Body of pancreas (tissue), 4 donors: ENCODE measurements at places on chromosomes 4 and X. TPM values are rescaled to one million over a fixed set of nuclear protein-coding genes. Genes with fewer than 3 reads are reported as not detected.

Gene MAMLD1
- total RNA-seq, result 3.4 TPM

DNA sequence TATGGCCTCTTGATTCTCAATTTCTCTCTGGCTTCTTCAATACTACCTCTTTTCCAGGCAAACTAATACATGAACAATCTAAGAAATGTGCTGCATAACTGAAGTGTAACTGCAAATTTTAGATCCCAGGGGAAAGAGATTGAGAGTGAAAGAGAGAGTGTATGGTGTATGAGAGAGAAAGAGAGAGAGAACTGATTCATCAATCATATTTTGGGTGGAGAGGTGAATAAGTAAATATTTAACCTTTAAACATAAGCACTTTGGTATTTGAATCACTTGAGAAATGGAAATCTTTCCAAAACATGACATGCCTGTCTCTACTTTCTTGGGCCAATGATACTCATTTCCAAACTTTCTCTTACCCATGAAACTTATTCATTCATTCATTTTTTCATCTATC, 147.2 kb upstream of the DIPK2B start:
- H3K4me3 ChIP-seq, result no peak overlapping the region
- no peaks in the 10 kb centered on the region for H3K4me1 ChIP-seq
- no peaks in the 10 kb centered on the region for H3K36me3 ChIP-seq
- no peak for DNase-seq
- no peaks in the 10 kb centered on the region for H3K27me3 ChIP-seq

DNA sequence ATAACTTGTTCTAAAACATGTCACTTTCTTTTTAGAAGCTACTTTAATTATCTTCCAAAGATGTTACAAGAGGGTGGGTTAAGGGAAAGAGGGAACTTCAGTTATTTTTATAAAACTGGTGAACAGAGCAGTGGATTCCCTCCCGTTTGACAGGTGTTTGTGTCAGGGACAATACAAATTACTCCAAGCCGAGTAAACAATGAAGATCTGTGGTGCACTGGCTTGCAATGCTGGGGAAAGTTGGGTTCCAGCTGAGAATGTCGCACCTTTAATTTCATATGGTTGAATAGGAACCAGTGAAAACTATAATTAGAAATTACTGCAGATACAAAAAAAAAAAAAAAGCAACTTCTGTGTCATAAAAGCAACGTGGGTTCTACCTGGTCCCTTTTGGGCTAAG, 98.6 kb upstream of the TTC29 start:
- no peak overlapping the region for H3K4me3 ChIP-seq
- no peak for DNase-seq
- no peaks in the 10 kb centered on the region for H3K36me3 ChIP-seq
- no peak overlapping the region for H3K27ac ChIP-seq

DNA sequence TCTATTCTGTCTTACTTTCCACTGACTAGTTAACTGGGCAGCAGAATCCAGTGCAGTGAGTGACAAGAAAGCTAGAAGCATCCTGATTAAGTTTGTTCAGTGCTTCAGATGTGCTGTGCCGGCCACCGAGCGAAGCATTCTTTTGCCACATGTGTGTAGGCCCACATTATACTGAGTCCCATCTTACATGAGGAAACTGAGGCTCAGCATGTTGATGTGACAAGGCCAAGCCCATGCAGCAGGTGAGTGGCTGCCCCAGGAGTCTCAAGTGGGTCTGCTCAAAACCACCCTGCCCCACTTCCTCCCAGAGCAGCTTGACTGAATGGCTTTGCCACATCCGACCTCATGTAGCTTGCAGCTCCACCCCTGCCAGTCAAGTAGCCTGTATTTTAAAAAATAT, 50.5 kb downstream of the RHOH start:
- no peaks in the 10 kb centered on the region for H3K27me3 ChIP-seq
- no peak for DNase-seq
- H3K4me3 ChIP-seq, result no peak overlapping the region
- no peak overlapping the region for H3K27ac ChIP-seq
- no peaks in the 10 kb centered on the region for H3K4me1 ChIP-seq

- peaks cover 13% of the 10 kb centered on the region for H3K27me3 ChIP-seq
- H3K4me1 ChIP-seq, result peaks cover 8% of the 10 kb centered on the region
- H3K4me3 ChIP-seq, result no peak overlapping the region
- peak; percentile 19 for DNase-seq
- no peaks in the 10 kb centered on the region for H3K36me3 ChIP-seq
Measured at GRCh38 chrX:137432609-137433008, 133.3 kb upstream of the ZIC3 start.

- no peaks in the 10 kb centered on the region for H3K36me3 ChIP-seq
- no peaks in the 10 kb centered on the region for H3K4me1 ChIP-seq
- H3K27me3 ChIP-seq, result no peaks in the 10 kb centered on the region
- H3K4me3 ChIP-seq, result no peak overlapping the region
- no peak overlapping the region for H3K27ac ChIP-seq
Measured at GRCh38 chr4:24482871-24483270, 101.5 kb downstream of the DHX15 start.

DNA sequence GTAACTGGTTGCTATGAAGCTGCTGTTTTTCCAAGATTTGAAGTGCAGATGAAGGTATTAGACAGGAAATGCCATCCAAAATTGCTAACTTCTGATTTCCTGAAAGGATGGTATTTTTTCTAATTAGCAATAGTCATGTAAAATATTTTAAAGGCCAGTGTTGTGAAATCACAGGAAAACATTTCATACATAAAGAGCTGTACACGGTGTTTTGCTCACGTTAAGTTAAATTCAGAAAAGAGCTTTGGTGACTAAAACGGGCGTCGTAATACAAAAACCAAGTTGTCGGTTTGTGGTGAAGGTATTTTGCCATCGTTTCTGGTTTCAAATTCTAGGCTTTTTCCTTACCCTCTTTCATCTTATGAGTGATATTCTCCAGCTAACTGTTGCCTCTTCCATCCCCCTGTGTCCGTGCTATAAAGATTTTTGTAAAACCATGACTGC, 39.8 kb downstream of the AFF1 start:
- peaks cover 64% of the 10 kb centered on the region for H3K4me1 ChIP-seq
- no peak overlapping the region for H3K4me3 ChIP-seq
- no peak overlapping the region for H3K27ac ChIP-seq
- no peak for DNase-seq

GRCh38 chr4:6275351-6275750, 5.7 kb downstream of the WFS1 start:
- peaks cover 58% of the 10 kb centered on the region for H3K4me1 ChIP-seq
